Omental fat pad (tissue), 4 donors: ENCODE measurements at places on chromosomes 5 and 9.

DNA sequence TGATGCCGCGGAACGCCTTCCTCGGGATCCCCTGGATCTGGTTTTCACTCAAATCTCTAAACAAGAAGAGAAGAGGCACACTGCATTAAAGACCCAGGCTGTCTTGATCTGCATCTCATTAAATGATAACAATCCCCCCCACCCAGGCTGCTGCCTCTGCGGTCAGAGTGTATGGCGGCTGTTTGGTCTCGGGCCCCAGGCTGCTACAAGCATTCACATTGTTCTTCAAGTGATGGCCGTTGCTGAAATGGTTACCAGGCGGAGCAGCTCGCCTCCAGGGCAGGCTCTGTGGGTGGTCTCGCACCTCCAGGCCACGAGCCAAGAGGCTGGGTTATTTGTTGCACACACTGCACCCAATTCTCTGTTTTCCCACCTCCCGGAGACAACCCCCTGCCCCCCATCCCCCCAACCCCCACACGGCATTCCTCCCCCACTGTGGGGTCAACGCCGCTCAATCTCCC lies 304.1 kb upstream of the PANK3 start:
- no peak for DNase-seq

- DNase-seq, result no peak
These were observed 32.4 kb downstream of the PCDHGC5 start for GRCh38 chr5:141521244-141521781.

GRCh38 chr5:10601246-10602030 lies 37.6 kb downstream of the ANKRD33B start:
- peak; percentile 53 for DNase-seq

DNA sequence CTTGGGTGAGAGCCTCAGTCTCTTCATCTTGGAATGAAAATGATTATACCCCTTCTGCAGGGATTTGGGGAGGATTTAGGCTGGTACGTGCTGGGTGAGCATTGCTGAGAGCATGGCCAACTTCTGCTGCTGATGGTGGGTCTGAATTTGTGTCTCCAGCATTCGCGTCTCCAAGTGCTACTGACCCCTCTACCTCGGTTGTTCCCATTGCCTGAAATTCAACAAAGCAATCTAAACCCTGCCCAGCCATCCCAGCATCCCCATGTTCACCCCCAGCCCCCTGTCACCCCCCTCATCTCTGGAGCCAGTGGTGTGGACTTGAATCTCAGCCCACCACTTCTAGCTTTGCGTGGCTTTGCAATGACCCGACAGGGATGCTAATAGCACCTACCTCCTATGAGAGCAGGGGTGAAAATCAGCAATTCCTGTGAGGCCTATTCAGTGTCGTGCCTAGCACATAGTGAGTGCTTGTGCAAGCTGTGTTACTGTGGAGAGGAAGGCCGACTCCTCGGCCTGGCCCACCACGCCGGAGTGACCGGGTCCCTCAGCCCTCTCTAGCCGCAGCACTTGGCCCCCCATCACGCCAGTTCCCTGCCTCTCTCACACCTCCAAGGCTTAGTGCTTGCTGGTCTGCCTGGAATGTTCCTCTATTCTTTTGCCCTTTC lies 43.4 kb upstream of the SH3PXD2B start:
- no peak for DNase-seq

- DNase-seq, result no peak
These were observed 43.8 kb downstream of the ZNF618 start for GRCh38 chr9:113919871-113920270.

DNA sequence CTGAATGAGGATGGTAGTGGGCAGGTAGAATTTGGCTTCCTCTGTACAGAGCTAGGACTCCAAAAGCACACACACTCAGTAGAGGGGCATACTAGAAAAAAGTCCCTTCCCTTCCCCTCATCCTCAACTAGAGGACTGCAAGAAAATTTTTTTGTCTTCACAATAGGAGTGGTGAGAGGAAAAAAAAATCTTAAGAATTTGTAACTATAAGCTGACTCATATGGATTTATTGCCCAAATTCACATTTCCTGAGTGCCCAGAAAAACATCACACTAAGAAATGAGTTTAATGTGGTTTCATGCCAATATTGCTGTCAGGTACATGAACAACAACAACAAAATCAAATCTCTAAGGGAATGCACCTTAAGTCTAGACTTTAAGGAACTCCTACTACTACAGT lies 43.7 kb downstream of the RANBP6 start:
- no peak for DNase-seq

DNA sequence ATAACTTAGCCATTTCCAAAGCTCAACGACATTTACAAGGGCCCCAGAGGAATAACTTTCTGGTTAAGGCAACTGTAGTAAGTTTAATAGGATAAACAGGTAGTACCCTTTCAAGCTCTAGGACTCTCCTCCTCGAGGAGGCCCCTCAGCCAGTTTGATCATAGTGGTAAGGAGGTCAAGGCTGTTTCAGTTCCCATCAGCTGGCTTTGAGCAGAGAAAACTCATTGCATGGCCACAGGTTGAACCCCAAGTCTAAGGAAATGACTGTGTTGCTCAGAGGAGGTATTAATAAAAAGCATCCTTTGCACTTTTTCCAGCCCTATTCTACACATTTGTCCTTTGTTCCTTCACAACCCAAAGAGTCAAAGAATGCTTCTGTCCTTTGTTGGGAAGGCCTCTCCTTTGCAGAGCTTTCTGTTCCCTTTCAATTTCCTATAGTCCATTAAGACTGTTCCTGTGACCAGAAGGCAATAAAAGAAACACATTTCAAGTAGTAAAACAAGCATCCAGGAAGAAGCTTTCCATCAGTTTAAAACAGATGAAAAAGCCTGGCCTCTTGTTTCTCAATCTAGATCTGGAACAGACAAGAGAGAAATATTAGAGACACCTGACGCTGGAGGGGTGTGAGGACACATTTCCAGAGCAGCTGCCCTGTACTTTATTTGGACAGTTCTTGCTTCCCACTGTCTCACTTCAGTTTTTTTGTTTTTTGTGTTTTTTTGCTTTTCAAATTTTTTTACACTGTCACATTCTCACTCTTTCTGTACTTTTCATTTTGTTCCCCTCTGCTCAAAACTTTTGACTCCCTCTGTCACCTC lies 54.1 kb downstream of the PRRC1 start:
- DNase-seq, result no peak

GRCh38 chr9:91036826-91037510 lies 235.3 kb downstream of the SYK start:
- peak; percentile 50 for DNase-seq
